AG08395 (cell line): ENCODE measurements at places on chromosomes 11 and 22.
A peak's percentile ranks its signal among the peaks of the same experiment; 100 is the strongest.

- DNase-seq, result peak; percentile 74
These were observed 5.8 kb downstream of the PIWIL3 start for GRCh38 chr22:24768537-24769374.

DNA sequence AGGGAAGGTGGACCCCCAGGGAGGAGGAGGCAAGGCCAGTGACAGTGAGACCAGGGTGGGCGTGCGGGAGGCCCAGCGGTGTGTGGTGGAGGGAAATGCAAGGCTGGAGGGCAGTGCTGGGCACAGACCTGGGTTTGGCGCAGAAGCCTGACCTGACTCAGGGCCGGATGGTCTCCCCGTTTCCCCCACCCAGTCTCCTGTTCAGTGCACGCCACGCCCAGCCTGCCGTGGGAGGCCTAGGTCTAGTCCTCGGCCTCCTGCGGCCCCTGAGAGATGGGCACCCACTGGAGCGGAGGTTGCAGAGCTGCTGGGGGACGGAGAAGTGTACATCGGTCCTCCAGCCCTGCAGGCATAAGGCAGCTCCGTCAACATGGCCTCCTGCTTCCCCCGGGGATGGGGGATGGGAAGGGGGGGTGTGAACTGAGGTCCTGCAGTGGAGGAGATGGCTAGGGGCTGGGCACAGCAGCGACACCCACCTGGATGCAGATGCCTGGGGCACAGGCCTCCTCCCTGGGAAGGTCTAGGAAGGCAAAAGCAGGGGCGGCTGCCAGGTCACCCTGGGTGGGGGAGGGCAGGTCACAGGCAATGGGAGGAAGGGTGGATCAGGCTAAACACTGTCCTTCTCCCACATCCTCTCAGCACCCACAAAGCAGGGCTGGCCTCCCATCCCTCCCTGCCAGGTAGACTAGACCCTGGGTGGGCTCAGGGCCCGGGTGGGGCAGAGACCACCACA lies 15.9 kb downstream of the IL17REL start:
- DNase-seq, result no peak

GRCh38 chr11:67492069-67492727 lies 9.4 kb downstream of the AIP start:
- no peak for DNase-seq

DNA sequence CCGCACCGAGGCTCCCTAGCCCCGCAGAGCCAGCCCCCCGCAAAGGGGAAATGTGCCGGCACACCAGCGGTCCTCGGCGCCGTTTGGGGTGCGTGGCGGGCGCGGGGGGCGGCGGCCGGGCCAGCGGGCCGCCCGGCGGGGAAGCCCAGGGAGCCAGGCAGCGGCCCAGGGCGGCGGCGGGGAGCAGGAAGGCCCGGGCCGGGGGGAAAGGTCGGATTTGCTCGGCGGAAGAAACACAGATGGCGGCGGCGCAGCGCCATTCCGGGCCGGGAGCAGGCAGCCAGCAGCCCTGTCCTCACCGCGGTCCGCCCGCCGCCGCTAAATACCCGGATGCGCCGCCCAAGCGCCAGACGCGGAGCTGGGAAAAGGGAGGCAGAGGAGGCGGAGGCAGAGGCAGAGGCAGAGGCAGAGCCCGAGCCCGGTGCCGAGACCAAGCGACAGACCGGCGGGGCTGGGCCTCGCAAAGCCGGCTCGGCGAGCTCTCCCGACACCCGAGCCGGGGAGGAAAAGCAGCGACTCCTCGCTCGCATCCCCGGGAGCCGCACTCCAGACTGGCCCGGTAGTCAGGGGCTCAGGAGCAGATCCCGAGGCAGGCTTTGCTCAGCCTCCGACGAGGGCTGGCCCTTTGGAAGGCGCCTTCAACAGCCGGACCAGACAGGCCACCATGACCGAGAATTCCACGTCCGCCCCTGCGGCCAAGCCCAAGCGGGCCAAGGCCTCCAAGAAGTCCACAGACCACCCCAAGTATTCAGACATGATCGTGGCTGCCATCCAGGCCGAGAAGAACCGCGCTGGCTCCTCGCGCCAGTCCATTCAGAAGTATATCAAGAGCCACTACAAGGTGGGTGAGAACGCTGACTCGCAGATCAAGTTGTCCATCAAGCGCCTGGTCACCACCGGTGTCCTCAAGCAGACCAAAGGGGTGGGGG lies 2.6 kb upstream of the GCAT start:
- peak; percentile 89 for DNase-seq

GRCh38 chr22:44659140-44659539 lies 42.9 kb upstream of the PRR5 start:
- peak; percentile 75 for DNase-seq

- no peak for DNase-seq
These were observed 792.0 kb downstream of the KCNA4 start for GRCh38 chr11:29224739-29225384.

- peak; percentile 70 for DNase-seq
These were observed 12.5 kb upstream of the APOL5 start for GRCh38 chr22:35705141-35705540.

DNA sequence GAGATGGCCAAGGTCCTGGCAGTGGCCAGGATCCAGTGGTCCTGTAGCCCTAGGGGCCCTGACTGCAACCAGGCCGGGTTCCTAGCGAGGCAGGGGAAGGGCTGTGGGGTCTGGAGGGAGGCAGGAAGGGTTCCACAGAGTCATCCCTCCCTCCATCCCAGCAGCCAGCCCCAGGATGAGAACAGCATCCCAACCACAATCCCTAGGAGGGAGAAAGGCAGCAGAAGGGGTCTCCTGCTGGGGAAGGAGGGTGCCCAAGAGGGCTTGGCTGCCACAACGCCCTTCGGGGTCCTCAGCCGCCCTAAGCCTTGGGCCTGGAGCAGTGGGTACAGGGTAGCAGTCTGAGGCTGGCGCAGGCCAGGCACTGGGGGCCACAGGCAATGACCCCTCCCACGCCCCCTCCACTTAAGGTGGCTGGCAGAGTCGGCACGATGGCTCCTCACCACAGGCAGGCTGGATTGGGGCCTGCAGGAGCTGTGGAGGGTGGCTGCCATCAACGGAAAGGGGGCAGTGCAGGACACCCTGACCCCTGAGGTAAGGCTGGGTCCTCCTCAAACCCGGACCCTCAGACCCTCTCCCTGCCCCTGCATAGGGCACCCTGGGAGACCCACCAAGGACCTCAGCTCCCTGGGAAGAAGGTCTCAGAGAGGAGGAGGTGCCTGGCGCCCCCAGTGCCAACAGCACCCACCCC lies 7.2 kb downstream of the SLC22A12 start:
- DNase-seq, result no peak

GRCh38 chr11:10528121-10528520 lies 12.9 kb downstream of the RNF141 start:
- DNase-seq, result no peak

GRCh38 chr11:109808569-109808968 lies 284.6 kb upstream of the ZC3H12C start:
- DNase-seq, result no peak

GRCh38 chr11:119093942-119094815 lies 7.5 kb downstream of the DPAGT1 start:
- DNase-seq, result peak; percentile 12

DNA sequence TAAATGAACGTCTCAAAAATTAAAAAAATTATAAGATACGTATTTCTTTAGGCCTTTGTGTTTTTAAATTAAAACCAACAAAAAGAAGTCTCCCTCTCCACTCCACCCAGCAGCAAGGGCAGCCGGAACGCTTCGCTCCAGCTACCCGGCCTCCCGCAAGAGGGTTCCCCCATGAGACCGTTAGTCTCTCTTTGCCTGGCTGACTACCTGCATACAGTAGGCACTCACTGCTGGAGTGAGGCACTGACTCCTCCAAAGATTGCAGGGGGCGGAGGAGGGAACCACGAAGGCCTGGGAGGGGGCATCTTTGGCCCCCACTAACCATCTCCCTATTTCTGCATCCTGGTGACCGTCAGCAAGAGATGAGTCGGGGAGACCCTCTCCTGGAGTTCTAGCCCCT lies 10.1 kb downstream of the CBX6 start:
- DNase-seq, result no peak
